Stimulated activated CD8-positive, alpha-beta memory T cell treated with anti-CD3 and anti-CD28 coated beads, Interleukin-2, amount 100 ng/mL, for 48 hours (primary cell): ENCODE measurements at places on chromosomes 1 and 21.

DNA sequence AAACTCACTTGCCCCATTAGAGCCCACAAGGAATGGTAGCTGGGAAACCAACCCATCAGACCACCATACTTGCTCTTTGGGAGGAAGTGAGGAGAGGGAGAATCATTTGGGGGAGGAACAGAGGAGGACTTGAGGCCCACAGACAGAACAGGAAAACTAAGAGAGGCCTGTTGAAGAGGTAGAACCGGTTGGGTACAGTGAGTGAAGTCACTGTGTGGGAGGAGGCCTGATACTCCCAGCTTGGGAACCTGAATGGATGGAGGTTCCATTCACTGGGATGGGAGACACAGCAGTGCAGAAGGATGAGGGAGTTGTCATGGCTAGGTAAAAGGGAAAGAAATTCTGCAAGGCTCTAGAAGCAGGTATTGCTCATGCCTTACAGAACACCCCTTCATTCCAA lies 63.4 kb upstream of the PSEN2 start:
- no peak for DNase-seq

- no peak for DNase-seq
Observed at GRCh38 chr1:54324251-54325140, 81.7 kb downstream of the SSBP3 start.

DNA sequence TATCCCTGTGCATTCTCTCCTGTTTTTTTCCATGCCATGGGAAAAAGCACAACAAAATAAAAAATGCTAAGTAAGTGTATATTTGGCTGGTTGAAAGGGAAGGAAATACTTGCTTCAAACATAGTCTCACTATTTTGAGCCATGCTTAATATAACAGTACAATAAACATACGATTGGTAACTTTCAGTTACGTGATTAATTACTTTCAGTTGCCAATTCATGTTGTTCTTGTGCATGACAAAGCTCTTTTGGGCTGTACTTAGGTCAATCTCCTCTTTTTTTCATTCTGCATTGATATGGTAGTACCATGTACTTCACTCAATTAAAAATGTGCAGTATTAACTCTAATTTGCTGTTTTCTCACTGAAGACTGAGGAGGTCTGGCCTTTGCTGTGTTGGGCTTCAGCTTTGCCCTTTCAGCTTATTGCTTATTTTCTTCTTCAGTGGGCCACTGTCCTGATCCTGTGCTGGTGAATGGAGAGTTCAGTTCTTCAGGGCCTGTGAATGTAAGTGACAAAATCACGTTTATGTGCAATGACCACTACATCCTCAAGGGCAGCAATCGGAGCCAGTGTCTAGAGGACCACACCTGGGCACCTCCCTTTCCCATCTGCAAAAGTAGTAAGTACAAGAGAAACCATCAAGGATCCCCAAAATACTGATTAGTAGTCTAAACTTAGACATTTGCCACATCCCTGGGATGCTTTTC lies 2.7 kb downstream of the C4BPB start:
- DNase-seq = no peak

- no peak for DNase-seq
Observed at GRCh38 chr1:108082001-108082400, 117.0 kb upstream of the VAV3 start.

DNA sequence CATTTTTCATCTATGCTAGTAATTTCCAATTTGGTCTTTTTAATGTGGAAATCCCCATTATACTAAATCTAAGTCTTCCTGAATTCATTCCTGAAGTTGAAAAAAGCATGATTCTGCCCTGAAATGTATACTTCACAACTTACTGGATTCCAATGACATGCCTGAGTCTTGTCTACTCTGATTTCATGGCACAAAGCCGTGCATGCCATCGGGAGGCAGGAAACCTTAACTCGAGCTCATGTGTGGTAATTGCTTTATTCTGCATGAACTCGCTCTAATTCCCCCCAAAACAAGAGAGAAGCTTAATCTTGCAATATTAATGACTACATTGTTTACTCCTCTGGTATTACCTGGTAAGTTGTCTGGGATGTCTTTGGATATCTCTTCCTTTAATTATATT lies 39.6 kb upstream of the PBX1 start:
- DNase-seq = no peak

GRCh38 chr1:56864430-56864829 lies 9.8 kb downstream of the C8A start:
- no peak for DNase-seq

- no peak for DNase-seq
Observed at GRCh38 chr1:14062669-14063068, 362.7 kb downstream of the PRDM2 start.

DNA sequence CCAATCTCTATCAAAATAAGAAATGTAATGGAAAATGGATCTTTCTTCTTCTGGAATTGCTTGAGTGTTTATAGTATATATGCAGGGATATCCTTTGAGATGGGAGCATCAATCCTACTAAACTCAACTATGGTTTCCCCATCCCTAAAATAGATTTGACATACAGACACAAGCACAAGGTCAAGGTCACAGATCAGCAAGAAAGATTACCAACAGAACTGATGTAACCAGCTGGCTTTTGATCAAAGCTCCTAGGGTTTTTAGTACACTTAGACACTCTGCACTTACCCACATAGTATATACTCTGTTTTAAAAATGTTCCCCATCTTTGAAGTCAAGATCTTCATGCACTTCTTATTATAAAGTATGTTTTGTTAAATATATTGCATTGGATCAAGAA lies 85.5 kb downstream of the NRIP1 start:
- DNase-seq = no peak

GRCh38 chr1:181135815-181136737 lies 47.6 kb downstream of the IER5 start:
- DNase-seq = no peak

- no peak for DNase-seq
Observed at GRCh38 chr1:71101839-71102376, 21.1 kb upstream of the ZRANB2 start.

DNA sequence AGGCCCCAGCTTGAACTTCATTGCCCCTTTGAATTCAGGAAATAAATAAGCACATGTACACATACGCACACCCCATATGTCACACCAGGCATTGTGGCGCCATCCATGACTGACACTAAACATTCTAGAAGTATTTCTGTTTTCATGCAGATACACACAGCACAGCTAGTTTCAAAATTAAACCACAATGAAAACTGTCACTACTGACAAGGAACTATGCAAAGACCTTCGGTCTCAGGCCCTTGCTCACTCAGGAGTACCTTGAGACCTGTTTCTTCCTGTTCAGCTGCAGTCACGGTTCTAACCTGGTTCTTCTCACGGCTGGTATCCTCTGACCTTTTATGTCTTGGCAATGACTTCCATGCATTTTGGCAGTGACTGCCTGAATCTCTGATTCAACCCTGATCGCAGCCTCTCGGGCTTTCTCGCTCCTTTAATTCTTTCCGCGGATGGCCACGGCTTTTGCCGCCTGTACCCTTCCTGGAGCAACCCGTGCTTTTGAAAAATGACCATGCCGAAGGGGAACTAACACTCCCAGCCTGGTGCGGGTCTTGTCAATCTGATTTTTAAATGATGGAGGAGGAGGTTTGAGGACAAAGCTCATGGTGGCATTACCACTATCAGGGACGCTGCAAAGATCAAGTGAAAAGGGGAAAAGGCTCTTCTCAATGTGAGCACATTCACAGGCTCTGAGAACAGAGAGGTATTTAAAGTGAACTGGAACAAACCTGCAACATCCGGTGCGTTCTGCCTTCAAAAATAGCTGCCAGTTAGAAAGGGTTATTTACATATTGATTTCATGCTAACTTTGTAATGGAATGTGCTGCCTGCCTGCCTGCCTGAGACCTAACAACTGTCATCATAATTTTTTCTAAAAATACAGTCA lies 384.6 kb downstream of the RRAGC start:
- no peak for DNase-seq

DNA sequence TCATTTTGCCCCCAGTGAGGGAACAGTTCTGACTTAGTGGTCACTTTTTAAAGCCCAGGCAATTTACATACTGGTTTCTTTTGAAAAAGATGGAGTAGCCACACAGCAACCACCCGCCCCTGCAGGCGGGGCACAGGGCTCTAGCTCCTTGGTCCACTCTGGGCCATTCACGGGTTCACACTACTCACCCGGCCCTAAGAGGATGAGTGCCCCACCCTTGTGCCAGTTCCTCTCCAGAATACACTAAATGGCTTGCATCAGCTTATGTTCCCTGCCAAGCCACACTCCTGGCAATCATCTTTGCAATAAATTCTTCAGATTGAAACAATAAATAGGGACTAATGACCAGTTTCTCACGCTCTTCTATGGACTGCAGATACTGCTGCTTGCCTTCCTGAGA lies 15.7 kb upstream of the ATP13A2 start:
- DNase-seq = no peak

- DNase-seq = no peak
Observed at GRCh38 chr1:78996791-78997190, 9.7 kb downstream of the ADGRL4 start.

DNA sequence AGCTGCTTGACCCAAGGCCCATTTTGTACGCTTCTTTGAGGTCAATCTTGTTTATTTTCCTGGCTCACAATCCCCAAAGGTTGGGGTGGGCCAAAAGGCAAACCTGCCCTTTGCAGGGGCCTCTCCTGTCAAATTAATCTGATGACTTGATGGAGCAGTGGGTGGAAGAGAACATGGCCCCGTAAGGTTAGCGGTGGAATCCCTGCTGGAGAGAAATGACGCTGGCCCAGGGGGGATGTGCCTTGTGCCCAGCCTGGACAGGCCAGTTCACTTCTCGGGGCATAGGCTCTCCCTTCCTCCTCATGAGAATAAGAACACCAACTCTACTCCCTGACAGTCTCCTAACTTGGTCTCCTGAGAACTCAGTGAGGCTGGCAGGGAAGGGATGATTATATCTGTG lies 40.5 kb downstream of the C1orf198 start:
- no peak for DNase-seq

DNA sequence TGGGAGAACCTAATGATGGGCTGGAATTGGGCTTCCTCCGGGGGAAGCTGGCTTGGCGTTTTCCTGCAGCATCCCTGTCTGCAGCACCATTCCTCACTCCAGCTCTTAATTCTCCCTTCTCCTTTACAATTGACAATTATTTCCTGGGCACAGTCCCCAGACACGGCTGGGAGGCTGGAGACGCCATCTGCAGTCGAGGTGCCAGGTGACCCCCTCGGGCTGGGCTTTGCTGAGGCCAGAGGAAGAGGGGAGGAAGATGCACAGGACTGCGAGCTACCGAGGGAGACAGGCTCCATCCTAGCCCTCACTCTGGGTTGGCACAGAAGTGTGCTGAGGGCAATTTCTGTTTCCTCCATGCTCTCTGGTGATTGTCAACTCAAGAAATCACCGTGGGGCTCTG lies 453.8 kb downstream of the PTPRU start:
- DNase-seq = no peak

GRCh38 chr1:205298191-205298994 lies 23.2 kb downstream of the NUAK2 start:
- no peak for DNase-seq

DNA sequence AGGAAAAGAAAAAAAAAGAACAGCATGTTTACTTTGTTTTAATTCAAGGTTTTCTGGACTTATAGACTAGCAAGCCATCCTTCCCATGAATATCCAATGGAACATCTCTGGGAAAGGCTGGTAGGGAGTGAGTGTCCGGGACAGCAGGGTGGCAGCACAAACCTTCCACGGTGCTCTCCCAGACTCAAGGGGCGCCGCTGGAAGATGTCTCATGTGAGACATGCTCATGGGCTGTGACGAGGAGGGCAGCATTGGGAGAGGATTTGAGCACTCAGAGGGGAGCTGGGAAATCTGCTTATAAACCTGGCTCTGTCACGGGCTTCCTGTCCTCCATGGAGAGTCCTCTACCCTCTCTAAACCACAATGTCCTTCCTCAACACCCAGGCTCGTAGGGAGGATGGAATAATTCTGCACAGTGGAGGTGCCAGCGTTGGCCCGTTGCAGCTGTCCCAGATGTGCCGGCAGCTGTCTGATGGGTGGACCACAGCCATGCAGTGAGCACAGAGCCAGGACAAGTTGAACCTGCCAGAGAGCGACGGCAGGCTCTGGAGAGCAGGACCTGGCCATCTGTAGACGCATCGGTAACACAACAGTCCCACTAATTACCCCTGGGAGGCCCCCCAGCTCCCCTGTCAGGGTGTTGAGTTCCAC lies 100.1 kb upstream of the IGSF21 start:
- no peak for DNase-seq

GRCh38 chr1:92953491-92953890 lies 7.8 kb downstream of the DIPK1A start:
- DNase-seq = no peak

GRCh38 chr1:156664046-156664766 lies 13.0 kb downstream of the NES start:
- DNase-seq = no peak

DNA sequence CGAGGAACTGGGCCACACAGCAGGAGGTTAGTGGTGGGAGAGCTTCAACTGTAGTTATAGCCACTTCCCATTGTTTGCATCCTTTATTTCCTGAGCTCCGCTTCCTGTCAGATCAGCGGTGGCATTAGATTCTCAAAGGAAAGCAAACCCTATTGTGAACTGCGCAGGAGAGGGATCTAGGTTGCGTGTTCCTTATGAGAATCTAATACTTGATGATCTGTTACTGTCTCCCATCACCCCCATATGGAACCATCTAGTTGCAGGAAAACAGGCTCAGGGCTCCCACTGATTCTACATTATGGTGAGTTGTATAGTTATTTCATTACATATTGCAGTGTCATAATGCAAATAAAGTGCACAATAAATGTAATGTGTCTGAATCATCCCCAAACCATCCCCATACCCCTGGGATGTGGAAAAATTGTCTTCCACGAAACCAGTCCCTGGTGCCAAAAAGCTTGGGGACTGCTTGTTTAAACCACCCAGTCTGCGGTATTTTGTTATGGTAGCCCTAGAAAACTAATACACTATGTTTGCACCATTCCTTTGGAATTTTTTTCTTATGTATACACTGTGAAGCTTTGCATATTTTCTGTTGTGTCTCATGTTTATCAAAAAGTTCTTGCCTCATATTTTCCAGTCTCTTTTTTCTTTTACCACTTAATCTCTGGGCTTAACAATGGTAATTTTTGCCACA lies 136.6 kb upstream of the IVNS1ABP start:
- DNase-seq = no peak

DNA sequence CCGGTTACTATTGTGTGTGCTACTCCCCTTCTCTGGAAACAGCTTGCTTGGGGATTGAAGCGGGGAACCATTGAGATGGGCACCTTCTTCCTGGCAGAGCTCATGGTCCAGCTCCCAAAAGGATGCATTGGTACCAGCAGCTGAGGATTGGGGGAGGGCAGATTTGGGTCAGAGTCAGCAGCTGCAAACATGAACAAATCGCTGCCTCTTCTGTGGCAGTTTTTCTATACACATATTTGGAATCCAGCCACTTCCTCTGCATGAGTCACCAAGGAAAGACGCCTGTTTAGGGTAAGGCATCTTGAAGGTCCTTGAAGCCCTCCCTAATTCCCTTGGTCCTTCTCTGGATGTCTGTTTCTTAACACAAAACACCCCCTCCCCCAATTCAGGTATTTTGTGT lies 104.7 kb downstream of the DAB1 start:
- no peak for DNase-seq
